ENCODE measurements at places on chromosomes 12 and 14. TPM values are rescaled to one million over a fixed set of nuclear protein-coding genes. Genes with fewer than 3 reads are reported as not detected.

Gene CTSG
- total RNA-seq, result not detected

- H3K4me1 ChIP-seq, result peaks cover 14% of the 10 kb centered on the region
- no peaks in the 10 kb centered on the region for H3K36me3 ChIP-seq
- DNase-seq, result no peak
- H3K27ac ChIP-seq, result no peak overlapping the region
- H3K4me3 ChIP-seq, result no peak overlapping the region
- H3K27me3 ChIP-seq, result peaks cover 29% of the 10 kb centered on the region
These were observed 70.9 kb downstream of the VWF start for GRCh38 chr12:6053541-6053940.

Gene SLC5A8
- total RNA-seq, result 0.12 TPM

DNA sequence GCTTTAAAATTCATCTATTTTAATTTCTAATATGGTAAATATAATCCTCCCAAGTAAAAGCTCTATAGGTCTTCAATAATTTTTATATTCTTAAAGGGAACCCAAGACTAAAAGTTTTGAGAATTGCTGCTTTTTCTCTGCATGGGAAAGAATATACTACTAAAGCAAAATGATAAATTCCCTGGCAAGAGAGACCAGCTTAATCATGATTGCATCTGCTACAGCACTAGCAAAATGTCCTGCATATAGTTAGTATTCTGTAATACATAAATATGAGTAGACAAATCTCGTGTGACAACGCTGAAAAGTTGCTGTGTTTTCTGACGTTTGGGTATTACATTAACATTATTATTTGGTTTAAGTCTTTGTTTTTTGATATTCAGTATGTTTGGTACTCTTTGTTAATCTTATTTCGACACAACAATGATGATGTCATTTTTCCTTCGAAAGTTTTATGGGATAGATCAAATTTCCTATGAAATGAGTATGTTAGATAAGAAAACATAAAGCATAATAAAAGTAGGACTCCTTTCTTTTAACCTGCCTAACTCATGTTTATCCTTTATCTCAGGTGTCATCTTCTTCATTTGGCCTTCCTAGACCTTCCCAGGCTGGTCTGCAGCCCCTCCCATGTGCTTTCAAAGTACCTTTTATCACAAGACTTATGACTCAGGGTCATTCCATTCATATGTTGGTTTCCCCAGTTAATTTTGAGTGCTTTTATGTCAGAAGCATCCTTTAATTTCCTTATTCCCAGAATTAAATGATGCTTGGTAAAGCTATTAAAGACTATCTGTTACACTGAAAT is 321.9 kb downstream of the RAD51B start:
- peaks cover 56% of the 10 kb centered on the region for H3K4me1 ChIP-seq
- H3K4me3 ChIP-seq, result no peak overlapping the region
- peaks cover 2% of the 10 kb centered on the region for H3K36me3 ChIP-seq

Gene USP44
- total RNA-seq, result 13.3 TPM

DNA sequence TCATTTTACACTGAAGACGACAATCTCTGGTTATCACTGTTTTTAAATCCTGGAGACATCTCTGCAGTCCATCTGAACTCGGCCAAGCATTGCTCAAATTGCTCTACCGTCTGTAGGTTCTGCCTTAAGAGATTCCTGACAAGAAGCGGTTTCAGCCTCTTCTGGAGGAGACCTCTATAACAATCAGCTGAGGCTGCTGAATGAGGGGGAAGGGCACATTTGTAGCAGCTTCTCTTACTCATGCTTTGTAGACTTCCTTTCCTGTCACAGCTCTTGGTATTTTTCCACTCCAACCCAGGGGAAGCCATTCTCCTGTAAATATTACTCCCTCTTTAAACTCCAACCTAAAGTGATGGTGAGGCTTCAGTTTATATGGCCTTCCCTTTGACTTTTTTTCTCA is 3.0 kb downstream of the ARG2 start:
- peaks cover 12% of the 10 kb centered on the region for H3K36me3 ChIP-seq
- peaks cover 10% of the 10 kb centered on the region for H3K4me1 ChIP-seq
- H3K4me3 ChIP-seq, result no peak overlapping the region
- H3K27ac ChIP-seq, result peak overlapping the region; percentile 27

DNA sequence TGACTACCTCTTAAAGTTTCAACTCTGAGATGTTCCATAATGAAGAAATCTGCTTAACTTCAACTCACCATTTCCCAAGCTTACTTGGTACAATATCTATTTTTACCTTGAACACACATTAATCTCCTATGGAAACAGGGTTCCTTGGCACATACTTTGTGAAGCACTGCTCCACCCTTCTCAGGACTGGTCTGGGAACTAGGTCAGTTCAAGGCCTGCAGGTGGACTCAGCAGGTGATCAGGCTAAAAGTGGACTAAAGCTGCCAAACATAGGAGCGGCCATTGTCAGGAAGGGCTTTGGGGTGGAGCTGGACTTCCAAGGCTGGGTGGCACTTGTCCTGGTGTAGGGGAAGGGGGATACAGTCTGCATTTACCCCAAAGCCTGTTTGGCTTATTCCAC is 202.3 kb downstream of the NUAK1 start:
- no peak for DNase-seq
- H3K27me3 ChIP-seq, result peaks cover 33% of the 10 kb centered on the region
- H3K36me3 ChIP-seq, result no peaks in the 10 kb centered on the region
- no peak overlapping the region for H3K4me3 ChIP-seq
- no peak overlapping the region for H3K27ac ChIP-seq

- peaks cover 12% of the 10 kb centered on the region for H3K4me1 ChIP-seq
- peak within 1 kb of the TSS; percentile 82 for H3K27ac ChIP-seq
- no peaks in the 10 kb centered on the region for H3K36me3 ChIP-seq
- H3K27me3 ChIP-seq, result peaks cover 61% of the 10 kb centered on the region
These were observed at the start of gene SYT1 for GRCh38 chr12:78864403-78864869. SYT1 (plus strand) TSS chr12:78864774.

GRCh38 chr12:118359541-118359915 is 13.2 kb downstream of the TAOK3 start:
- H3K4me3 ChIP-seq, result no peak overlapping the region
- no peak for DNase-seq
- H3K27me3 ChIP-seq, result no peaks in the 10 kb centered on the region
- H3K4me1 ChIP-seq, result peaks cover 8% of the 10 kb centered on the region

Gene NINJ2
- 3.0 TPM for total RNA-seq

DNA sequence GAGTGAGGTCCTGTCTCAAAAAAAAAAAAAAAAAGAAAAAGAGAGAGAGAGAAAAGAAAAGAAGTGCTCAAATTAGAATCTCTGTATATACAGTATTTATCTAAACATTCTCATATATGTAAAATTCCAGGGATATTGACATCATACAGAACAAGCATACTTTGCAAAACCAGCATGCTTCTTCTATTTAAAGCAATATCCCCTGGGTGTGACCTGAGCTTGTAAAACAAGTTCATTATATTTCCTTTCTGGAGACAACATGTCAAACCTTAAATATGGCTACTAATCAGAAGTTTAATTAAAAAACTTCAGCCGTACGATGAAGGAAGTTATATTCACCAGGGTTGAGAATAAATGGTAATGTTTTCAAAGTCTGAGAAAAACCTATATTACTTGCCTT is 175.8 kb upstream of the HMGA2 start:
- H3K27me3 ChIP-seq, result no peaks in the 10 kb centered on the region
- no peak overlapping the region for H3K27ac ChIP-seq
- H3K4me1 ChIP-seq, result no peaks in the 10 kb centered on the region
- no peaks in the 10 kb centered on the region for H3K36me3 ChIP-seq
- DNase-seq, result no peak

DNA sequence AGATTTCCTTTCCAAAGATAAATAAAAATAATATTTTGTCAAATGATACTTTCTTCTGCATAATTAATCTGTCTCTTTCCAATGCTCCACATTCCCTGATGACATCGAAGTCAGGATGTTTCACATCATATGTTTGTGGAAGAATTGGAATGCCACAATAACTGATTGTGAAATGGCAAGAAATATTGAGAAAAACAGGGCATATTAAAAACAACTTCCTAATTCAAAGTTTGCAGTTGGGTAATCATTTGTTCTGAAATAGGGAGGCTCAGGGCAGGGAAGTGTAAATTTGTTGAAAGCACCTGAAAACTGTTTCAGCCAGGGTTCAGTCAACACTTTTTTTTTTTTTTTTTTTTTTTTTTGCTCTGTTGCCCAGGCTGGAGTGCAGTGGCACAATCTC is 50.7 kb downstream of the BCAT1 start:
- H3K36me3 ChIP-seq, result peaks cover 6% of the 10 kb centered on the region
- no peak overlapping the region for H3K4me3 ChIP-seq
- no peak overlapping the region for H3K27ac ChIP-seq
- H3K27me3 ChIP-seq, result peaks cover 18% of the 10 kb centered on the region

DNA sequence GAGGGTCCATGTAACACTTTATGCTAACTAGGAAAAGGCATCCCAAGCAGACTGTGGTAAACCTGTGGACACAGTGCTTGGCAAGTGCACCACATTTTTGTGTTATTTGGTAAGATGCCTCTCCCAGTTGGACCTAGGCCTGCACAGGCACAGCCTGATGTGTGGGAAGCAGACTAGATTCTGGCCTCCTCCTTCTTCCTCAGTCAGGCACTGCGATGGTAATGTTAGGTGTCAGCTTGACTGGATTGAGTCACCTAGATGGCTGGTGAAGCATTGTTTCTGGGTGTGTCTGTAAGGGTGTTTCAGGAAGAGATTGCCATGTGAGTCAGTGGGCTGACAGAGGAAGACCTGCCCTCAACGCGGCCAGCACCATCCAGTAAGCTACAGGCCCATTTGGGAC is 25.3 kb upstream of the RHOJ start:
- no peak for DNase-seq
- peaks cover 6% of the 10 kb centered on the region for H3K27me3 ChIP-seq
- H3K27ac ChIP-seq, result no peak overlapping the region
- H3K4me1 ChIP-seq, result no peaks in the 10 kb centered on the region

Gene GPR132
- 0.69 TPM for total RNA-seq

Gene WIF1
- 0.22 TPM for total RNA-seq

Gene FBXO34
- 32.1 TPM for total RNA-seq

DNA sequence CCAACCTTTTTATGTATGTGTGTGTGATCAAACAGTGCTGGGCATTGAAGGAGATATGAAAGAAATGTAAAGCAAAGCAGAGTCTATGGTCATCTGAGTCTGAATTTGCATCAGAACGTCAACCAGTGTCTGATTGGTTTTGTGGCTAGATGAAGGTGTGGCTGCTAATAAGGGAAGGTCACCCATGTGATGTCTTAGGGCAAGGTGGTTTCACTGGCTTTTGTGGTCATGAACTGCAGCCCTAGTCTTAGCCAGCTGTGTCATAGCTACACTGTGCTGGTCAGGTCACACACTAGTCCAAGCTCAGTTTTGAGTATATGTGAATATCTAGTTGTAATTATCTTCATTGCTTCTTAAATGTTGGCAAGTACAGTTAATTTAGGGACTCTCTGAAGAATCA is 105.8 kb downstream of the TGFB3 start:
- no peak overlapping the region for H3K4me3 ChIP-seq
- no peaks in the 10 kb centered on the region for H3K27me3 ChIP-seq
- H3K4me1 ChIP-seq, result peaks cover 14% of the 10 kb centered on the region
- peaks cover 6% of the 10 kb centered on the region for H3K36me3 ChIP-seq

Gene HHIPL1
- 0.65 TPM for total RNA-seq

DNA sequence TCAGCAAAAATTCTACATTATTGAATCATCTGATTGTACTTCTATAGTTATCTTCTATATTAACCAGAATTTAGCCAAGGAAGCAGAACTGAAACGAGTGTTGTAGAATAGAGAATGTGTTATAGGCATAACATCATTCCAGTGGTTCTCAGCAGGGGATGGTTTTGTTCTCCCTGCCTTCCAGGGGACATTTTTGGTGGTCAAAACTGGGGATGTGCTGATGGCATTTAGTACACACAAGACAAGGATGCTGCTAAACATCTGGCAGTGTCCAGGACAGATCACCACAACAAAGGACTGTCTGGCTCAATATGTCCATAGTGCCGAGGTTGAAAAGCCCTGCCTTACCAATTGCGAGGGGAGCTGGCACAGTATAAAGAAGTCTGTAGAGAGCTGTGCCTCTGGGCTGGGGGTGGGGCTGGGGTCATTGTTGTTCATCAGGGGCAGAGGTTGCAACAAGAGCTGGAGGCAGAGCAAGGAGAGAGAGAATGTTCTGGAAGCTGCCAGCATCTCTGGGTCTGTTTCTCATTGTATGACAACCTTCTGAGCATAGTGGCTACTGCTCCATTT is 1472.8 kb downstream of the AACS start:
- H3K36me3 ChIP-seq, result no peaks in the 10 kb centered on the region
- peaks cover 5% of the 10 kb centered on the region for H3K4me1 ChIP-seq
- H3K27me3 ChIP-seq, result peaks cover 1% of the 10 kb centered on the region
- no peak overlapping the region for H3K27ac ChIP-seq
